DMS79 treated with DMSO at 0.1 percent for 48 hours (cell line): ENCODE measurements at places on chromosomes 7 and 10.
A peak's percentile ranks its signal among the peaks of the same experiment; 100 is the strongest.

- no peak for DNase-seq
These were observed 499.0 kb upstream of the KLF6 start for GRCh38 chr10:4283846-4284610.

GRCh38 chr10:77548157-77548556 is 89.5 kb downstream of the KCNMA1 start:
- DNase-seq = no peak

DNA sequence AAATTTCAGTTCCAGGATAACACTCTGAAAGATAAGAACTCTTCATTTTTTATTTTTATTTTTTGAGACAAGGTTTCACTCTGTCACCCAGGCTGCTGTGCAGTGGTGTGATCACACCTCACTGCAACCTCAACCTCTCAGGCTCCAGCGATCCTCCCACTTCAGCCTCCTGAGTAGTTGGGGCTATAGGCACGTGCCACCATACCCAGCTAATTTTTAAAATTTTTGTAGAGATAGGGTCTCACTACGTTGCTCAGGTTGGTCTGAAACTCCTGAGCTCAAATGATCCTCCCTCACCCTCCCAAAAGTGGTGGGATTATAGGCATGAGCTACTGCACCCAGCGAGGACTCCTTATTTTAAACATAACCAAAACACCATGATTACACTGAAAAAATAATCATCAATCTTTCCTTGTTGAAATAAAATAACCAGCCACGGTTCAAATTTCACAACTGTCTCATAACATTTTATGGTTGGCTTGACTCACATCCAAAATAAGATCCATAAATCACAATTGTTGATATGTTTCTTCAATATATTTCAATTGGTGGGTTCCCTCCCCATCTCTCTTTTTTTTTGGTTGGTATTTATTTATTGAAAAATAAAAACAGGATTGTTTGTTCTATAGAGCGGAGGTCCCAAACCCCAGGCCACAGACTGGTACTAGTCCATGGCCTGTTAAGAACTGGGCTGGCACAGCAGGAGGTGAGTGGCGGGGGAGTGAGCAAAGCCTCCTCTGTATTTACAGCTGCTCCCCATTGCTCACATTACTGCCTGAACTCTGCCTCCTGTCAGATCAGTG is 60.1 kb upstream of the FAM171A1 start:
- no peak for DNase-seq

GRCh38 chr10:115814542-115814941 is 458.5 kb downstream of the GFRA1 start:
- DNase-seq = no peak

GRCh38 chr10:124864421-124865193 is 63.0 kb downstream of the ABRAXAS2 start:
- DNase-seq = no peak

DNA sequence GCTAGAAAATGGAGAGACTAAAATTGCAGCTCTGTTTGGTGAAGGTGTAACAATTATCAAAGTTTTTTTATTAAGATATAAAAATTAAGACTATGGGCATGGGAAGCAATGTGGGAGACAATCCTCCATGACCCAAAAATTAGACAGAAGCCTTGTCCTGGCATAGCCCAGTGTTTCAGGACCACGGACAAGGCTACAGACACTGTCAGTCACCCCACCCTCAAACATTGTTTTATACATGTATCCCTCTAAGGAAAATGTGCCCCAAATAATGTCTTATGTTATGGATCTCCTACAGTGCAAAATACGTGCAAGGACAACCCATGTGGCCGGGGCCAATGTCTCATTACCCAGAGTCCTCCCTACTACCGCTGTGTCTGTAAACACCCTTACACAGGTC is 24.0 kb downstream of the HABP2 start:
- DNase-seq = no peak

GRCh38 chr7:157979636-157980340 is 607.8 kb downstream of the PTPRN2 start:
- no peak for DNase-seq

DNA sequence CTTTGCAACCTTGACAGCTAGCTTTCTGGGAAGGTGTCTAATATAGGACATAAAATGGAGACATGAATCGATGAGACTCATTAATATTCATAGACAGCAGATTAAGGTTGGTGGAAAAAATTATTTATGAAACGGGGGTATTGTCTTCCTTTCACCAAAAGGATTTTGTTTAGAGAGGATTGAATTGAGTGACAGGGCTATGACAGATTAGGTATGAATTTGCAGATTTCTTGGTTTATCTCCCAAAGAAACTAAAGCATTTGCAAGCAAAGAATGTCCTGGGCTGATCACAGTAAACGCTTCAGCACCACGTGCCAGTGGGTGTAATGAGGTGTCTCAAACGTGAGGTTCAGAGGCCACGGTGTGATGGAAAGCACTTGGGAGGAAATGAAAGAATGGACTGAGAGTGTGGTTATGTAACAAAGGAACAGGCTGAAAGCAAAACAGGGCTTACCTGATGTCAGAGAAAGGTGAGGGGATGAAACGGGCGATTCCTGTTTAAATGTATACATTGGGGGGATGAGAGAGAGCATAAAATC is 329.2 kb upstream of the NPVF start:
- no peak for DNase-seq

DNA sequence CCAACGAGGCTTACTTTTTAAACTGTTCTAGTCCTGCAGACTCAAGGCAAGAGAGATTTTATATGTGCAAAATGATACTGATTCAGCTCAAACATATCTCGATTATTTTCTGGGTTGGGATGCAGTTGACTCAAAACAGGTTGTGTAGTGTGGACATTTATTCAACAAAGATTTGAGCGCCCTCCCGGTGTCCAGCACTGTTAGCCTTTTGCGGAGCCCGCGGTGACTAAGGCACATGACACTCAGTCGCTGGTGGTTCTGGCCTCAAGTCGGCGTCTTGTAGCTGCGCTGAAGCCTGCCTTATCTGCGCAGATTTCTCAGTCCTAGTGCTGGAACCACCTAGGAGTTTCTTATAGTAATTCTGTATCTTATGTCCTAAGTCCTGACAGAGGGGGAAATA is 938 bp upstream of the CADPS2 start:
- DNase-seq = no peak

- DNase-seq = no peak
These were observed 34.1 kb downstream of the SH2B2 start for GRCh38 chr7:102320601-102321350.

GRCh38 chr7:46569133-46569465 is 648.0 kb upstream of the IGFBP3 start:
- no peak for DNase-seq

GRCh38 chr7:40921589-40922315 is 781.1 kb downstream of the INHBA start:
- DNase-seq = no peak

- DNase-seq = no peak
These were observed 564.1 kb downstream of the ATRNL1 start for GRCh38 chr10:115657161-115657860.

DNA sequence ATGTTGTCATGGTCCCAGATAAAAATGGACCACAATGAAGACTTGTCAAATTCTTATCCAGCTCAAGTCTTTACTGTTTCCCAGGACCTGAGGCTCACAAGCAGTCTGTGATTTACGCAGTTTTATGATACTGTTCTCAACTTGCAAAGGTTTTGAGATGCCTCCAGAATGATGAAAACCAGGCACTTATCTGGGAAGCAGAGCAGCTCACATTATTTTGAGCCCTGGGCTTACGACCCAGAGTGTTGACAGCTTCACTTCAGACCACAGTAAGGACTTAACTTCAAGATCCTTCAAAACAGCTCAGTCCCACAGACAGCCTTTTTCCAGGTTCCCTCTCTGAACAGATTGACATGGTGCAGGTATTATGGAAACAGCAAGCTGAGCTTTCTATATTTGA is 236.1 kb downstream of the RNLS start:
- no peak for DNase-seq

GRCh38 chr10:124339119-124340032 is 79.3 kb downstream of the OAT start:
- DNase-seq = peak; percentile 47

GRCh38 chr7:90312745-90313144 is 8.4 kb downstream of the FAM237B start:
- DNase-seq = no peak

DNA sequence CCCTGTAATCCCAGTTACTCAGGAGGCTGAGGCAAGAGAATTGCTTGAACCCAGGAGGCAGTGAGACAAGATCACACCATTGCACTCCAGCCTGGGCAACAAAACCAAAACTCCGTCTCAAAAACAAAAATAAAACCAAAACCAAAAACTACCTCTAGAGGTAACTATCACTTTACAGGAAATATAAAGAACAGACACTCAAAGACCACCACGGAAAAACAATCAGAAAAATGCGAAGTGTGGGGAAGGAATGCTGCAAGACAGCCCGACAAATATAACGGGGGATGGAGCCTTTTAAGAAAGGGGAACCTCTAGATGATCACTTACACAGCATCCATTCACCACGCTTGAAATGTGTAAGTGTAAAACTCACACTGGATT is 4.3 kb downstream of the HNRNPF start:
- no peak for DNase-seq

DNA sequence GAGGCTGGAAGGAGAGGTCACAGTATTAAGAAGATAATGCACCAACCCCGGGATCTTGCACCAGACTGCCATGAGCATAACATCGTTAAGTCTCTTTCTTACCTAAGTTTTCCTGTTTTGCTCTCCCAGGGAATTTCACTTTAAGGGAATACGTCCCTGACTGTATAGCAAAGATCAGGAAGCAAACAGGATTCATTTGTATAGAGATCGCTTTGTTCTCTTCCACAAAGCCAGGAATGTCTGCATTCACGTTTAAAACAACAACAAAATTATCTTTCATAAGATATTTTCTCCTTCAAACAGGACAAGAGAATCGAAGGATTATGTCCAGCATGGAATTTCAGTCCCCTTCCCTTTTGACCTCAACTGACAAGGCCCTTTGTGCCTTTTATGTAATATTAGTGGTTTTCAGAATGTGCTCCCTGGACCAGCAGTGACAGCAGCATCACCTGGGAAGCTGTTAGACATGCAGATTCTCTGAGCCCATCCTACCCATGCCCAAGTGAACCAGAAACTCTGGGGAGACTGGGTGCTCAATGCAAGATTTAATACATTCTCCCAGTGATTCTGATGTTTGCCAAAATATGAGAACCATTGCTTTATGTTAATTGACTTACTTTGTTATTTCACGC is 286.3 kb downstream of the FGFR2 start:
- DNase-seq = no peak

- no peak for DNase-seq
These were observed 253.8 kb upstream of the MGMT start for GRCh38 chr10:129213256-129213655.

DNA sequence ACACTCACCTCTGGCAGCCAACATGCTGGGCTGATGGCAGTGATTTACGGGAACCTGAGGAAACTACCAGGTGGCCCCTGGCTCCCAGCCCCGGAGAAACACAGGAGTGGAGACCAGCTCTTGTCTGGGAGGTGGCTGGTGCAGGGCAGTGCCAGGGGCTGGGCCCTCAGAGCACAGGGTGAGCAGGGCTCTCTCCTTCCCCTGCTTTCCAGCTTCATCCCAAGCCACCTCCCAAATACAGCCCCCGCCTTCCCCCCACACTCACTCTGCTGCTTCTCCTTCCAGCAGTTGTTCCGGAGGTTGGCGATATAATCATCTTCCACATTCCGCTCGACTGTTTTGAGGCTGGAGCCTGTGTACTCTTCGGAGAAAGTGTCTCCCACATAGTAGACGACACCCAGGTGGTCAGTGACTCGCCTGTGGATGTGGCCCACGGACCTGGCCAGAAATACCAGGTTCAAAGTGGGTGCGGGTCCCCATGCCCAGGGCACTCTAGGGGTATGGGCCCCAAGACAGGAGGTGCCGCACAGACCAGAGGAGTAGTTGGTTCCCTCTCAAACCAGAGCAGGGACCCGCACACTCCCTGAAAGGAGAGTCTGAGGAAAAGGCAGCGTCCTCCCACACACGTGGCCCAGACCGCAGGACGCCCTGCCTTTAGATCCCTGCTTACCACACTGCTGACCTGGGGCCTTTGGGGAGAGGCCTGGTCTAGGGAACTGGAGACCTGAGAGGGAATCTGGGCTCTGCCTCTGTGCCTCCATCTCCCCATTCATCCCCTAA is 18.3 kb downstream of the DNAJB12 start:
- DNase-seq = no peak
